Activated CD8-positive, alpha-beta memory T cell treated with anti-CD3 and anti-CD28 coated beads, Interleukin-2, amount 10 ng/mL, durations not matched to agents 7 days and 5 days (primary cell): ENCODE measurements at places on chromosomes 2 and 18. TPM values are rescaled to one million over a fixed set of nuclear protein-coding genes. Genes with fewer than 3 reads are reported as not detected.

The IL36A gene
- not detected for total RNA-seq

- no peak for DNase-seq
Observed at GRCh38 chr2:19209575-19210341, 148.7 kb downstream of the OSR1 start.

DNA sequence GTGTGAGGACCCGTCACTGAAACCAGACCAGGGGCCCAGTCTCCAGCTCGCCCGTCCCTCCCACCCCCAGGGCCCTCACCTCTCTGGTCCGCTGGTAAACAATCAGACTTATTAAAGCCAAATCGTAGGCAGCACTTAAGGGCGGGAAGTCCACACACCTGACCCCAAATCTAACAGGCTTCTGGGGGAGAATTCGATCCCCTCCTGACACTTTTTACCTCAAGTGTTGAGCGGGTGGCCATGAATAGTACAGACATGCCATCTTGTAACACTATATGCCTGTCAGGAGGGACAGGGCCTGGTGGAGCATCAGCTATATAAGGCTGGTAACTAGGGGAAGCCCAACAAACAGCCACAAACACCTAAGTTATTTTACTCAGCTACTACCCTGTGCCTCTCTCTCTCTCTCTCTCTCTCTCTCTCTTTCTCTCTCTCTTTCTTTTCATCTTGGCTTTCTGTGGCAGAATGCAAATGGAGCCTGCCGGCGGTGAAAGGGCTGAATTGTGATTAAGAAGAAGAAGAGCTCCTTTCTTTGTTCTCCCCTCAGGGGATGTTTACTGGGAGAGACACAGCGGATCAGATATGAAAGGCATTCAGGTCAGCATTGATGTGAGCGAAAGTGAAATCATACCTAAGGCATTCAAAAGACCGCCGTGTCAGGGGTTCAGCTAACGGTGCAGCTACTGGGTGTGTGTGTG, 9.5 kb downstream of the ZEB2 start:
- DNase-seq: peak; percentile 73

GRCh38 chr18:1581581-1581980, 676.9 kb downstream of the ADCYAP1 start:
- no peak for DNase-seq

- DNase-seq: no peak
Observed at GRCh38 chr18:1488957-1489356, 584.3 kb downstream of the ADCYAP1 start.

- no peak for DNase-seq
Observed at GRCh38 chr2:85604568-85605339, 2.3 kb upstream of the TMEM150A start.
